ENCODE measurements at places on chromosomes 1 and 21. TPM values are rescaled to one million over a fixed set of nuclear protein-coding genes. Genes with fewer than 3 reads are reported as not detected.

GRCh38 chr1:9869831-9870251, 40.2 kb downstream of the CTNNBIP1 start:
- DNase-seq = no peak

DNA sequence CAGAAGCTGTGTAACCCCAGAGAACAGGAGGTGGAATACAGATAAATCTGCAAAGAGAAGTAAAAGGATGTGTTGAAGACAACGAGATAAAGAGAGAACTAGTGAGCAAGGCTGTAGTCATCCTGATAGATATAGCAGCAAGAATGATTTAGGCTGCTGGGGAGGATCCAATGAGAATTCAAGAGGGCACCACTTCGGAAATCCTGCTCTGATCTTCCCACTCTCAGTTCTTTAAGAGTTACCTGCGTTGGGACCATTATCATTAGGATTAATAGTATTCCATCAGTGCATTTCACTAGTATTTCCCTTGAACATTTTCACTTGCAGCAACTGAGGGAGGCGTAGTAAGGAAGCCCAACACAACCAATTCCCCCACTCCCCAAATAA, at the start of gene BRINP3:
Gene BRINP3 (minus strand): TSS at position 103 of the 387 bp plus-strand sequence.
- peak; percentile 17 for DNase-seq

DNA sequence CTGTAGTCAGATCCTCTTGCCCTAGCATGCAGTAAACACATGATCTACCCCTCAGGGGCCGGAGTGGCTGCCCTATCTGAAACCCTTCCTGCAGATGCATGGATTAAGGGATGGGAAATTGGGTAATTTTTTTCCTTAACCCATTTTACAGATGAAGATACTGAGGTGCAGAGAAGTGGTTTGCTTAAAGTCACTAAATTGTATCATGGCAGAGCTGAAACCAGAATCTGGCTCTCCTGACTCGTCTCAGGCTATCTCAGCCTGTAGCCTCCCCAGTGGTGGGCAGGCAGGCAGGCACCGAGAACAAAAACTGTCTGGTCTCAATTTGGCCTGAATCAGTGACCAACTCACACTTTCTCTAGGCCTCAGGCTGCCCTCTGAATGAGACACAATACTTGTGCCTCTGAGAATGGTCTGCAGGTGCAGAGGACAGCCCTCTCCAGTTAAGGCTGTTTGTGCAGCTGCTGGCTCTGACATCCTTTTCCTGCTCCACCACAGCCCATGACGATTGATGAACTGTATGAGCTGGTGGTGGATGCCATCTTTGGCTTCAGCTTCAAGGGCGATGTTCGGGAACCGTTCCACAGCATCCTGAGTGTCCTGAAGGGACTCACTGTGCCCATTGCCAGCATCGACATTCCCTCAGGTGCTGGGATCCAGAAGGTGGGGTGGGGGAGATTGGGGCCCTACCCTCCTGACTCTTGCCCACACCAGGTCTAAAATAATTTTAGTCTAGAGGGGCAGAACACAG, 1.5 kb downstream of the NAXE start:
- peak; percentile 86 for DNase-seq

DNA sequence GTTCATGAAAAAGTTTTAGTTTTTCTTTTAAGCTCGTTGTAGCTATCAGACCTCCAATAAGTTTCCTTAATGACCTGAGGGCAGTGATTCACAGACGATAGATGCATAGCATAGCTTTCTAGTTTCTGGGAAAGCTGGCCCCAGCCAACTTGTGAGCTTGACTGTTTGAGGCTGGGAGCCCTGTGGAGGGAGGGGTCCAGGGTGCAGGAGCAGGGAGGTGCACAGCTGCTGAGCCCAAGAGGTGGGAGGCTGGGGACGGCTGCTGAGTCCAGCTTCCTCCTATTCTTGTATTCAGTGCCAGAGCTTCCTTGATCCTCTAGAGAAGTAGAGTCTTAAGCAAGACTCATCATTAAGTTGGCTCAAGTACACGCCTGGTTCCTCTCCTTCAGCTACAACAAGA, 11.0 kb upstream of the AVPR1B start:
- peak; percentile 20 for DNase-seq

GRCh38 chr21:17527240-17527639, 14.4 kb downstream of the CXADR start:
- DNase-seq = peak; percentile 86

Gene ZNF695
- 2.0 TPM for polyA plus RNA-seq

Gene PRDM16
- not detected for polyA plus RNA-seq

Gene COL16A1
- 0.75 TPM for polyA plus RNA-seq

Gene DUSP10
- polyA plus RNA-seq = 1.6 TPM

Gene CYP4X1
- 2.4 TPM for polyA plus RNA-seq
